ENCODE measurements at places on chromosomes 6 and 20.

DNA sequence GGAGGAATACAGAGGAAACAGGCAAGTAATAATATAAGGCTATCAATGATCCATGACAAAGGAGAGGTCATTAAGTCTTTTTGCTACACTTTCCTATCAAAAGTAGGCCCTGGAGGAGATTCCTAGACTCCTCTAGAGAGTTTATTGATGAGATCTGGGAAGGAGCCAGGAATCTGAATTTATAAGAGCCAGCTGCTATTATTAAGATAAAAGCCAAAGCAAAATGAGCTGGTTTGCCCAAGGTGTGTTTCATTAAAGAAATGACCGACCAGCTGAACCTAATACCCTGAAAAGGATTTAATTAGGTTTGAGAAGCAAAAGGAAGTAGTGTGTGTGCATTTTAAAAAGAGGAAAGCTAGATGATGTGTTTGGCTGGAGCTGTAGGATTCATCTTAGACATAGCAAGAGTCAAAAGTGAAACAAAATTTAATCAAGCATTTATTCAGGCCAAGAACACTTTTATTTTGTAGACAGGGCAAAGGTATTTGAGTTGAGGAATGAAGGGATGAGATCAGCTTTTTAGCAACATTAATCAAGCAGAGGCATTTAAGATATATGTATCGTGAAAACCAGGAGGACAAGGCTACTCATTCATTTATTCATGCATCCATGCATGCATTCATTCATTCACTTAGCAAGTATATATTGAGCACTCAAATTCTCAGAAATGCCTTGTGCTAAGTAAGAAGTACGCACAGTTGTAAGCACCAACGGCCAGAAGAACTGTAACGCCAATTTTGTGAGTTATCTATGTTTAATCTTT, 43.5 kb upstream of the SCAF8 start:
- no peak for DNase-seq

DNA sequence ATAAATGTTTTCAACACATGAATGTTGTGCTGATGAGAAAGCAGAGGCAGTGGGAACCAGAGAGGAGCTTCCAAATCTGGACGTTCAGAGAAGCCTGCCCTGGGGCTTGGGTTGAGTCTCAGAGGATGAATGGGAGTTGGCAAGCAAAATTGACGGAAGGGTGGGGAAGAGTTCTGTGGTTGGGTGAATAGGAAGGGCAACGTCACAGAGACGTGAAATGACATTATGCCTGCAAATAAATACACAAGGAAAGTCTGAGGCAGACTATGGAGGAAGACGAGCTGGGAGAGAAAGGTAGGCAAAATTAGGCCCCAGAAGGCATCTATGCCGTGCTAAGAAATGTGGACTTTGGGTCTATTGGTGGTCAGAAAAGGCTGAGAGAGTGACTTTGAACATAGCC, 25.2 kb upstream of the SGK1 start:
- DNase-seq, result no peak

GRCh38 chr6:53282234-53282633, 66.5 kb downstream of the ELOVL5 start:
- DNase-seq, result no peak

GRCh38 chr6:15770347-15771143, 107.7 kb upstream of the DTNBP1 start:
- DNase-seq, result no peak

- DNase-seq, result no peak
Measured at GRCh38 chr6:159540152-159540551, 152.9 kb downstream of the SOD2 start.

DNA sequence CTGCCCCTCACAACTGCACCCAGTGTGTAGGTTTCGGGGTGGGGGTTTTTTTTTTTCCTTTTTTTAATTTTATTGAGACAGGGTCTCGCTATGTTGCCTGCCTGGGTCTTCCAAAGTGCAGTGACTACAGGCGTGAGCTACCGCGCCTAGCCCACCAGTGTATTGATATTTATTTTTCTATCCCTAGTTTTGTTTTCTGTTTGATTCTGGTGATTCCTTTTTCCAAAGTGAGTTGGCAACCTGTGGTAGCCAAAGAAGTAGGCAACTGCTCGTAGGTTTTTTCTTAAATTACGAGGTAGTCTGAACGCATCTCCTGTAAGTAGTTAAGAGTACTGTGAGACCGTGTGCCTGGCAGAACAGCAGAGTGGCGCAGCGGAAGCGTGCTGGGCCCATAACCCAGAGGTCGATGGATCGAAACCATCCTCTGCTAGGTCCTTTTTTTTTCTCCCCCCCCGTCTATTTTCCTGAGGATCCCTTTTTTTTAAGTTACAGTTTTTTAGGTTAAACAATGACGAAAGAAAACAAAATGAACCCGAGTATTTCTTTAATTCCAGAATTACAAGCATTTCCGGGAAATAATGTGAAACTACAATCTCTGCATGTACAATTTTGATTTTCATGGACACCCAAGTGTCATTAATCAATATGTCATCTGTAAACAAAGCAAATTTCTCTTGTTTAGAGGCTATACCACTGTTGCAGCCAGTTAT, 78.7 kb upstream of the BTN3A2 start:
- DNase-seq, result peak; percentile 70

- no peak for DNase-seq
Measured at GRCh38 chr20:55714736-55715135, 290.6 kb downstream of the CBLN4 start.

DNA sequence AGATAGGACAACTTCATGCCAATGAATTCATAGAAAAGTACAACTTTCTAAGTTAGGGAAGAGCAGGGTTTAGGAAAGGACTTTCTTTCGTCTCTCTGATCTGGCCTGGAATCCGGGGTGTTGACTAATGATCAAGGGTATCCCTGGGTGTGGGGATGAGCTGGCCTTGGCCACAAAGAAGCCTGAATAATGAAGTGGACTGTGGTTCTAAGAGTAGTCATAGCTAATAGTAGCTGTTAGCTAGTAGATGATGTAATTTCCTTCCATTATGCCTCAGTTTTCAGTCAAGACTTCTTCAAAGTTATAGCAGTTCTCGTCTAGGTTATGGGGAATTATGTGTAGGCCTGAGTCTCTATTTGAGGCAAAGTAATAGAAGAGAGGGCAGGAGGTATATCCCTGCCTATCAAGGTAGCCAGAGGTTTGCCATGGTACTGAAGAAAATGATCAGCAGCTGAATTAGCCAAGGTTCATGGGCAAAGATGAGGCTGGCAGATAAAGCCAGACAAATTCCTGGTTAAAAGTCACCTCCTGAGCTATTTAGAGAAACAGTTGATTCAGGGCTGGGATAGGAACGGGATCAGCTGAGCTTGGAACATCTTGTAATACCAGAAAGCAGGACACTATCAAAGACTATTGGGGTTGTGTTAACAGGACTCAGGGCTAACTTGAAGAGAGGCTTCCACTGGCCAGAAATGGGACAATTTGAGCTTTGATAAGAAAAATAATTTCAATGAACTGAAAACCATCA, 18.7 kb upstream of the TRPC4AP start:
- DNase-seq, result no peak

DNA sequence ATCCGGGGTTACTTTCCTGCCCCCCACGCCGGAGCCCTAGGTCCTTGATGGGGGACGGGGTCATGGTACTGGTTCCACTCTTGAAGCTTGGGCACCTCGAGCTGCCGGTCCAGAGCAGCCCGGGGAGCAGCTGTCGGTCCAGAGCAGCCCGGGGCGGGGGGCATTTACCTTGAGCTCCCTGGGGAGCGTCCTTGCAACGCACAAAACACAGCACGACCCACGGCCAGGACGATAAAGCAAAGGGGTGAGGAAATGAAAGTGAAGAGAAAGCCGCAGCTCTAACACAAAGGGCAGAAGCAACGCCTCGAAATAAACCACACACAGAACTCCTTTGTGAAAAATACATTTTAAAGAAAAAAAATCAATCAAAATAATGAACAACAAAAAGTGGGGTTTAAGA, 39.1 kb downstream of the KCNQ2 start:
- no peak for DNase-seq

DNA sequence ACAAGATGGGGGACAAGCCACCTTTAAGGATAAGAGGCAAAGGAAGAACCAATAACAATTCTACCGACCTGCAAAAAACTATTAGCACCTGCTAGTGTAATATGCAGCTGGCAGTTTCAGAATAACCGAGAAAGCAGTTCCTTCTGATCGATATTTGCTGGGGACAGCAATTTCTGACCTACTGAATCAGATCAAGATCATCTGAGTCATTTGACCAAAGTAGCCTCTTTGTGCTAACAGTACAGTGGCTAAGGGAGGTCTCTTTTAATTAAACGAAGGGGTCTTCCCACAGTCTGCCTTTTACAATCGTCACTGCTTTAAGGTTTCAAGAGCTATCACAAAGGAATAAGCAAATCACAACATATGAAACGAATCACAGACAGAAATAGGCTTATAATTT, 318.9 kb downstream of the BTBD9 start:
- no peak for DNase-seq

GRCh38 chr20:38473367-38473795, 738 bp downstream of the RALGAPB start:
- no peak for DNase-seq

DNA sequence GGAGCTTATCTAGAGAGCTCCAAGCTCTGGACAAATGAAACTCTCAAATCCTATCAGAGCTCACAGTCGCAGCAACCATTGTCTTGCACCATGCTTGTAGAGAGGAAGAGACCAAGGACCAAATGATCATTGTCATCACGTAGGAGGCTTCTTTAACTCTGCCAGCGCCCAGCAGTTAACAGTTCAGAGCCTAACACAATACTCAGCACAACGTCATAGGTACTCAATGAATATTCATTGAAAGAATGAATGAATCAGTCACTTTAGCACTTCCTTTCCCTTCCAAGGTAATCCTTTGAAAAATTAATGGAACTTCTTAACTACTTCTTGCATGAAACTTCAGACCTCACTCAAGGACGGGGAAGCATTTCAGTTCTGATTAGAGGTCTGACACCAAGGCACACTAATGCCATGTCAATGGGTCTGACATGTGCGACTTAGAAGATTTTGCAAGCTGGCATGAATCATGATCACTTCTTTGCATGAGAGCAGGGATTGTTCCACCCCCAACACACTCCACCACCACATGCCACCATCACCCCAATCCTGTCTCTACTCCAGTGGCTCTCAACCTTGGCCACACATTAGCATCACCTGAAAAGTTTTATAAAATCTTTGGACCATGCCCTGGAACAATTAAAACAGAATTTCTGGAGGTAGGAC, 45.1 kb downstream of the KHDC1L start:
- no peak for DNase-seq

DNA sequence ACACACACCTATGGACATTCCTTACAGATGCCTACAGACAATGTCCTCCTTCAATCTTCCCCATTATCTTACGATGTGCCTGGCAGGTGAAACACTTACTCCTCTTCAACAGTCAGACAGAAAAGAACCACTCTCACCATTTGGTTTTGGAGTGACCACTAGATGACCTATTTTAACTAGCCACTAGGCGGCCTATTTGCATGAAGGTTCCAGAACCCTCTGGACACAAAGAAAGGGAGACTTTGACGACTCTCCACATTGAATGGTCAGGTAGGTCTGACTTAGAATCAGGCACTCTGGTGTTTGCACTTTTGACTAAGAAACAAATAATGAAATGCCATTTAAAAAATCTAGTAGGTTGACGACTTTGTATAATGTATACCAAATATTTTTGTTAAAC, 42.0 kb downstream of the PNLDC1 start:
- DNase-seq, result no peak

- DNase-seq, result no peak
Measured at GRCh38 chr20:57225830-57226229, 40.6 kb downstream of the BMP7 start.

GRCh38 chr6:93165850-93166430, 253.4 kb downstream of the EPHA7 start:
- no peak for DNase-seq

DNA sequence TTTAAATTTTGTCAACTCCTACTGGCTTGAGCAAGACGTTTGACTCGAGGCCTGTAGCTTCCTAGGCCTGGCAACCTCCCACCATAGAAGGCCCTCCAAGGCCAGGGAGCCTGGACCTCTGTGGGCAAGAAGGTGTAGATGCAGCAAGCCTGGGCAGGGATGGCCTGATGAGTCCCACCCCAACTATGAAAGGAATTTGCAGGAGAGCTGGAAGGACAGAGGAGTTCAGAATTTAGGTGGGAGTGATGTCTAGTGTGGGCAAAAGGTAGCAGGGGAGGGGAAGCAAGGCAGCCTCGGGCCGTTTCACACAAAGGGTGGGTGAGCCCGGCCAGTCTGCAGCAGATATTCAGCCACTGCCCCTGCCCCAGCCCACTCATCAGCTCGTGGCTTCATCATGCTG, 245.2 kb downstream of the CDH26 start:
- DNase-seq, result no peak

- no peak for DNase-seq
Measured at GRCh38 chr20:51867251-51867650, 64.9 kb upstream of the SALL4 start.

GRCh38 chr6:33289784-33290315, 449 bp downstream of the PFDN6 start:
- DNase-seq, result no peak

DNA sequence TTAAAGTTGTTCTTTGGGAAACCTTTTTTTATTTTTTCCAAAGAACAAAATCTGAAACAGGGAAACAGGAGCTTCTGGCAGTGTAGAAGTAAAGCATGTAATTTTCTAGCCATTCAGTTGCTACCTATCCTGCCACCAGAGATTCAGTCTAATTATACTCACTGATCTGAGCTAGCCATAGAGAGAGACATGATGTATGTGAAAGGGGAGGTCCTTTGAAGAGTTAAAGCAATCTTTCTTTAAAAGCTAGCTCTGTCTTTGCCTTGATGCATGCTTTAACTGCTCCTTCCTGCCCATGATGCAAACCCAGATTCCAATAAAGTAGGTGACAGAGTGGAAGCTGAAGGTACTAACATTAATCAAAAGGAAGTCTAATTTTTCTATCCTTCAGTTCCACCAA, 114.1 kb upstream of the GRIK2 start:
- DNase-seq, result no peak

DNA sequence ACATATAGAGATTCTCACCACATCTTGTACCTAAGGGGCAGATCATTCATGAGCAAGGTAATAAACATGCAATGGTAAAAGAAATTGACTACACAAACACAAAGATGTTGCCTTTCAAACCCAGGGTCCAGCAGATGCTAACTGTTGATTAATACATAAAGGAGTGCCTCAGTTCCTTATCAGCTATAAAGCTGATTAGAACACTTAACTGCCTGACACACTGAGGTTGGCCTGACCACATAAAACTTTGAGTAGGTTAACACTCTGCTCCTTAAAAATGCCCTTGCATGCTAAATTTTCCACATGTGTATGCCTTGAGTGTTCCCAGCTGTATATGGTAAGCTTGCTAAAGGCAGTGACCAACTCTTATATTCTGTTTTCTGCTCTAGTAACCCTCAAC, 14.9 kb downstream of the CRISP2 start:
- no peak for DNase-seq

- no peak for DNase-seq
Measured at GRCh38 chr6:92538926-92539325, 880.4 kb downstream of the EPHA7 start.

DNA sequence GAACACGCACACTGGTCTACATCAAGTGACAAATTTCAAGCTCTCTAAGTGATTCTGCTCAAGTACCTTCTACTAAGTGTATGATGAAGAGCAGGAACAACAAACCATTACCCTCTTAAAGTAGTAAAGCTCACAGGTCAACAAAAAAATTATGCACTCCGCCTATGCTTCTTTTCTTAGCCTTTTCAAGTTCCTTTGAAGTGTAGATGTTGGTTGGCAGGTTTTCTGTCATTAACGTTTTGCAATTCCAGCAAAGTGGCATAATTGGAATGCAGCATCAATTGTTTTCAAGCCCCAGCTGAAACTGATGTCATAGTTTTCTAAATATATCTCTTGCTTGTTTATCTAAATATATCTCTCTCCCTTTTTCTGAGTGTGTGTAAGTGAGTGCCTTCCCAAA, 396.9 kb upstream of the EYS start:
- no peak for DNase-seq
